GM19239 (cell line): ENCODE measurements at places on chromosomes 11 and 22.

- DNase-seq = no peak
Measured at GRCh38 chr22:47210686-47211085, 448.2 kb downstream of the TBC1D22A start.

DNA sequence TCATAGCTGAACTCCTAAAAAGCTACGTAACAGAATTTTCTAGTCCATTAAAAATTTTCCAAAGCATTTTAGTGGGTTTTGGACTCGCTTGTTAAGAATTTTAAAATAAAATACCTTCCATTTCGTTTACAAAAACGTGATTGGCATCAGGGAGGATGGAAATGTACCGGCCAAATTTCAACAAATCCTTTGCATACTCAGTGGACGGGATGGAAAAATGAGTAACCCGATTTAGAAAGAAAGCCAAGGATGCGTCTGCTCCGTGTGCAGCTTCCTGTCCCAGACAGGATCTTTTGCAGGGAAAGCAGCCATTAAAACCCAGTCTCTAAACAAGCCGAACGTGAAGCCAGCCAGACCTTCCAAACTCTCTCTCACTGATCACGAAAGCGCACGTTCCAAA, 15.6 kb downstream of the TMEM184B start:
- no peak for DNase-seq

DNA sequence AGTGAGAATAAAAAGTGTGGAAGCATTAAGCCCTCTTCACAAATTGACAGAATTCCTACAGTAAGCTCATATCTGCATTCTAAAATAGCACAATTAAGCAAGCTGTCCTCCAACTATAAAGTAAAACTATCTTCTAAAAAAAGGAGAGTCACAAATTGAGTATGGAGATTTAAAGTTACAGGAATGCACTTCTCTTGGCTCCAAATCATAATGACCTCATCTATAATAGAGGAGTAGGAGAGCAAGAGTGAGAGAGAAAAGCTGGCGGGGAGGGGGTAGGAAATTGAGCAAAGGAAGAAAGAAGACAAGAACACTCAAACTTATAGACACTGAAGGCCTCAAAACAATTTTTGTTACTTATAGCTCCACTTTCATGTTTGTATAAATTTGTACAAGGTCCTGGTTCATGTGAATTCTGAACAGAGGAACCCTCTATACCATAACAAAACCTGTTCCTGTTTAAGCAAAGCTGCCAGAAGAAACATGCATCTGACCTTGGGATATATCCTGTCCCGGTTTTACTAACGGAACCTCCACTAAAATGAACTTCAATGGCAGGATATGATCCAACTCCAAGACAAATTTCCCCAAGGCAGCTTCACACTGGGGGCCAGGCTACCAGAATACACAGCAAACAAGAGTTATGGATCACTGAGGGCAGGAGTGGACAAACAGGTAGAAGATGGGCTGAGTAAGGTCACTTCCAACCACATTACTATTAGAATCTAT, 37.2 kb downstream of the SLC35F2 start:
- no peak for DNase-seq

DNA sequence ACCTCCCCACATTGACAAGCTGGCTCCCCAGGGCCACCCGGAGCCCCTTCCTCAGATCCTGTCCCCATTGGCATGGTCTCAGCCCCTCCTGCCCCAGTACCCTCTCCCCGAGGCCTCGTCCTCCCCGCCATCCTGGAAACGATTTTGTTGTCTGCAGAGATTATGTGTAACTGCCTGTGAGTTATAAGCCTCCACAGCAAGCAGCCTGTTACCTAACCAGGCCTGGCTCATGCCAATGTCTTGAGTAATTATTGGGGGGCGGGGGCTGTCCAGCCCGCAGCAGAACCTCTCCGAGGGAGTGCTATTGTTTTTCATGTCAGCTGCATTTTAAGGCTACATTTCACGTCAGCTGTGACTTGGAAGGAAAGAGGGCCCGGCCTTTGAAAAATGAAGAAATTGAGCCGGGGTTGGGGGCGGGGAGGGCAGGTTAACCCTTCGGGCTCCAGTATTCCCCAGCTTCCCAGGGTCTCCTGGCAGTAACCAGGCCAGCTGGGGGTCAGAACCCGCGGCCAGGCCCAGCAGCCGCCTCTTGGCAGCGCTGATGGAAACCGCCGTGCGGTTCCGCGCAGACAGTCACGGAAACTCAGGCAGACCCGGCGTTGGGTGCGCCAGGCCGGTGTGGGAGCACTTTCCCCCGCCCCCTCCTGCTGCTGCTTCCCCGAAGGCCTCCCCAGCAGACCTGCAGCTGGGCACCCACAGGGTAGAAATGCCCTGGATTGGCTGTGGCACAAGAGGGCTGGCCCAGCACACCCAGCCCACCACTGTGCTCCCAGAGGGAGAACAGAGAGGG, 59.5 kb downstream of the CDKN1C start:
- no peak for DNase-seq

- DNase-seq = no peak
Measured at GRCh38 chr11:18204771-18205170, 31.8 kb downstream of the SAA4 start.

DNA sequence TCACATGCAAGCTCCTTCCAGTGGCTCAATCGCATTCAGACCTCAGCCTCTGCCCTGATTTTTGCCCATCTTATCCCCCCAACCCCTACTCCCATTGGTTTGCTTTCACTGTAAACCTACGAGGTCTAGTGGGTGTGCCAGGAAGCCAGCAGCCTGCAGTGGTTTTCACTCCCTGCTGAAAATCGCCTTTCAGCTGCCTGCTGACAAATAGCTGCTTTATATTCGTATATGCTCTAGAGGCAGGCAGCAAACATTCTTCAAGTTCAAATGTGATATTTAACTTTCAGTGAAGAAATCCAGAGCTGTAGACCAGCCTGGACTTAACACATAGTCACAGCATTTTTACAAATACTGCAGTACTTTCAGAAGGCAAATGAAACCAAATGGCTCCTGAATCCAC, 92.8 kb upstream of the APOA1 start:
- no peak for DNase-seq

DNA sequence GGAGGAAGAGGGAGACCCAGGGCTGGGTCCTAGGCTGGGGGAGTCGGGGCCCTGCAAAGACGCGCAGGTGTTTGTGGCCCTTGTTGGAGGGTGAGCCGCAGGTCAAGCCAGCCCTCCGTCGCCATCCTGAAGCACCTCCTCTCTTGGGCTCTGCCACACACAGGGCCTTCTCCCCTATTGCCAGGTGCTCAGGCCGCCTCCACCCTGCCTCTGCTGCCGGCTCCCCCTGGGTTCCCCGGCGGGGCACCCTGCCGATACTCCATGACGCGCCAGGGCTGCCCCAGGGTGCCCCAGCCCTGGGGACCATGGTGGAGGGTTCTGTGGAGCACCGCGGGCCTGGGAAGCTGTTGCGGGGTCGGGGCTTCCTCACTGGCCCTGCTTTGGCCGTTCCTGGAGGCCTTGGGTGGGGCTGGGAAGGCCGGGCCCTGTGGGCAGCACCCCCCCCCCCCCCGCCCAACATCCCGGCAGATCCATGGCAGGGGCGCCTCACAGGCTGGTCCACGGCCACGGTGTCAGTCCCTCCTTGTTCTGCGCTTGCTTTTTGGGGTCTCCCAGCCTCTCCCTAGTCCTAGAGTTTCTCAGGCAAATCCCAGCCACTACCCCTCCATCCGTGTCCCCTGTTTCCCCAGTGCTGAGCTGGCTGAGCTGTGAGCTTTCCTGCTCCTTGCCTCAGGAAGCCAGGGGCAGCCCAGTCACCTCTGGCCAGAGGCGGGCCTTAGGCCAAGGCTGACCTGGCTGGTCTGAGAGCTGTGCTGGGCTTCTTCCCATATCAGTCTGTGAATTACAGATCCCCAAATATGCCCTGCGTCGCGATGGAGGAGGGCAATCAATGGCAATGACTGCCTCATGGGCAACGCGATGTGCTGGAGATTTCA, 2.3 kb upstream of the ADORA2A start:
- DNase-seq = no peak

GRCh38 chr11:34394771-34395300, 37.0 kb upstream of the ABTB2 start:
- DNase-seq = no peak

GRCh38 chr22:44968736-44969135, 41.1 kb downstream of the PHF21B start:
- no peak for DNase-seq

GRCh38 chr22:30365891-30366290, 9.1 kb downstream of the CCDC157 start:
- no peak for DNase-seq

DNA sequence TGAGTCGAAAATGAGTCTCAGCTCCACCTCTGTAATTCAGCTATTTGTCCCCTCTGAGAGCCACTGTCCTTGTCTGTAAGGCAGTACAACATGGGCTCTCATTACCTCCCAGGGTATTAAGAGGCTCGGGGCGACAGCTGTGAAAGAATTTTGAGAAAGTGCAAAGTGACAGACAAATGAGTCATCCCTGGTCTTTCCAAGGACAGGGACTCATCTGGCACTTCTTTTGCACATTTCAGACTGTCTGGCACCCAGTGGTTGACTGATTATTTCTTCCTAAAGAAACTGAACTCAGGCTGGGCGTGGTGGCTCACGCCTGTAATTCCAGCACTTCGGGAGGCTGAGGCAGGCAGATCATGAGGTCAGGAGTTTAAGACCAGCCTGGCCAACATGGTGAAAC, 62.1 kb upstream of the ARFGAP3 start:
- no peak for DNase-seq

GRCh38 chr22:20240447-20240764, 27.7 kb downstream of the RTN4R start:
- no peak for DNase-seq

- DNase-seq = no peak
Measured at GRCh38 chr22:49206281-49206680, 621.4 kb downstream of the BRD1 start.

DNA sequence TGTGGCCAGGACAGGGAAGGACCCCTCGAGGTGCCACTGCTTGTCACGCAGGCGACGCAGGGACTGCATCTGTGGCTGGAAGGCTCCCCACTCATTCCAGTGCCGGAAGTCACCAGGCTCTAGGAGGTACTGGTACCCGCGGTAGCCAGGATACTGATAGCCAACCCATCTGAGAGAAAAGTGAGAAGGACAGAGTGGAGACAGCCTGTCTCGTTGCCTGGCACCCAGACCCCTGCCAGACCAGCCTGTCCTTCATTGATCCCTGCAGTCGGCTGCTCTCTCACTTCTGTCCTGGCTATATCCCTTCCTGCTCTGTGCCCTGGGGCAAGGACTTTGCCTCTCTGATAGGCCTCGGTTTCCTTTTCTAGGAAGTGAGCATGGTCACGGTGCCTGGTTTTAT, 9.6 kb upstream of the TPST2 start:
- DNase-seq = no peak

GRCh38 chr11:44595964-44596381, 30.5 kb downstream of the CD82 start:
- no peak for DNase-seq

GRCh38 chr11:21987261-21987660, 205.6 kb upstream of the ANO5 start:
- DNase-seq = no peak

DNA sequence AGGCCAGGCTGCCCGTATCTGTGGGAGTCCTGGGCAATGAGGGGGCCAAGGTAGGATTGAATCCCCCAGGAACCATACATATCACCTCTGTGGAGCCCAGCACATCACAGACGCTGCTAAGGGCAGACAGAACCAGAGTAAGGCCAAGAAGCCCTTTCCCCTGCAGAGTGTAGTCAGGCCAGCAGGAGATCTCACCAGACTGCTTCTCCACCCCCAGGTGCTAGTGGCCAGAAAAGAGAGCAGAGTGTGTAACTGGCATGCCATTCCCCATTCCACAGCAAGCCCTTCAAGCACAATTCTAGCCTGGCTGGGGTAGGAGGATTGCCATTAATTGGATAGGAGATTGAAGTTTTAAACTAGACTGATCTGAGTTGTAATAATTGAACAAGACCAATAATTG, 28.0 kb upstream of the FCHSD2 start:
- DNase-seq = no peak

DNA sequence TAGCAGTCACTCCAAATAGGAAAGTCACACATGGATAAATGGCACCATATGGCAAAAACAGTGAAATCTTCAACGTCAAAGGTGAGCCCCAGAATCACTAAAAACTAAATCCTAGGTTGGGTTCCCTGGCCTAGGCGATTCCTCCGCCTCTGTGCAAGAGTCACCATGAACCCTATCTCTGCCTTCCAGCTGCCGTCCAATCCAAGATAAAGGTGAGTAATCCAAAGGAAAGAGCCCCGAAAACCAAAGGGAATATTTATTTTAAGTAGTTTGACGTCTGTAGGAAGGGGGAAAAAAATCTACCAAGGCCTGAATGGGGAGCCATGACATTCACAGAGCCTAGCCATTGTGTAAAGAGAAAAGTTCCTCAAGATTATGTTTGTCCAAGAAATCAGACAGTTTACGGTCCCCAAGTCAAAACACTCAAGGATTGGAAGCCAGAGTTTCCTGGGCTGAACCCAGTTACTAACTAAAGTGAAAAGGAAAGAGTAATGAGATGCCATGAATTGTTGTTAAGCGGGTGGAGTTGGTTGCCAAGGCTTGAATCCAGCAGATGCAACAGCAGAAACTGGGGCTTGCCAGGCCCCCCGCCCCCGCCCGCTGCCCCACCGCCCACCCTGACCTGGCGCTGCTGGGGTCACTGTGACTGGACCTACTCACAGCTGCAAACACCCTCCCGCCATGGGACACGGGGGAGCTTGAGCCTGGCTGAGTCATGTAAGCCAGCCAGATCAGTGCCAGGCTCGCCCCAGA, 39.7 kb upstream of the ETS1 start:
- DNase-seq = no peak

- DNase-seq = no peak
Measured at GRCh38 chr11:7413961-7414915, 71.1 kb upstream of the OLFML1 start.

GRCh38 chr22:37068859-37069258, 17.3 kb downstream of the KCTD17 start:
- no peak for DNase-seq

GRCh38 chr11:73121692-73122091, 20.4 kb downstream of the FCHSD2 start:
- DNase-seq = no peak

DNA sequence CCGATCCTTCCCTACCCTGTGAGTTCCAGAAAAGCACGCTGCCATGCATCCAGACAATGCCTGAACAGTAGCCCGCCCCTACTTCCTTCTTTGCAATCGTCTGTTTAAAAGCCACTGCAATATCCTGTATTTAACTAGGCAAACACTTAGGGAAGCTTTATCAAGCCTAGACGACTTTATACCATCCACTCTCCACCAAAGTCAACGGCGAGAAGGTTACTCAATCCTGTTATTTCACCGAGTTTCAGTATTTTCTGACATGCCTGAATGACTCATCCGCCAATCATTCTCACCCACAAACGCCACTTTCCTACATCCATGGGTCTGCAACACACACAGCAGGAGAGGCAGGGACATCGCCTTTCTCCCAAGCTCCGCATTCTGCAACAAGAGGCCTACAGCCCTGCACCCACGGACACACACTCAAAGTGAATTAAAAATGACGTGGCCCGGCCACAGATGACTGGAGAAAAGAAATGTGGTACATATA, 9.3 kb downstream of the CELSR1 start:
- DNase-seq = no peak

- DNase-seq = no peak
Measured at GRCh38 chr22:44045145-44045544, 21.0 kb downstream of the PARVB start.
